Adrenal gland (tissue), 19 donors: ENCODE measurements at places on chromosomes 4 and X. TPM values are rescaled to one million over a fixed set of nuclear protein-coding genes. Genes with fewer than 3 reads are reported as not detected.

DNA sequence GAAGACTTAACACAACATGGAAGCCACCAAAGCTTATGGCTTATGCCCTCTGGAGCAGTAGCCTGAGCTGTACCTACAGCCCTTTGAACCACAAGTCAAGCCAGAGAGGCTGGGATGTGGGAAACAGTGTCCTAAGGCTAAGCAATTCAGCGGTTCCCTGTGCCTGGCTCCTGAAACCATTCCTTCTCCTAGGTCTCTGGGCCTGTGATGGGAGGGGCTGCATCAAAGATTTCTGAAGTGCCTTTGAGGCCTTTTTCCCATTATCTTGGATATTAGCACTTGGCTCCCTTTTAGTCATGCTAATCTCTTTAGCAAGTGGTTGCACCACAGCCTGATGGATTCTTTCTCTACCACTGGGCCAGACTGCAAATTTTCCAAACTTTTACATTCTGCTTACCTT lies 140.5 kb upstream of the NUDT10 start:
- no peak for DNase-seq

GRCh38 chrX:20454117-20454516 lies 187.4 kb upstream of the RPS6KA3 start:
- DNase-seq: no peak

GRCh38 chr4:166422475-166422874 lies 549.4 kb downstream of the TLL1 start:
- DNase-seq: no peak

GRCh38 chr4:36702245-36702644 lies 420.8 kb downstream of the DTHD1 start:
- no peak for DNase-seq

DNA sequence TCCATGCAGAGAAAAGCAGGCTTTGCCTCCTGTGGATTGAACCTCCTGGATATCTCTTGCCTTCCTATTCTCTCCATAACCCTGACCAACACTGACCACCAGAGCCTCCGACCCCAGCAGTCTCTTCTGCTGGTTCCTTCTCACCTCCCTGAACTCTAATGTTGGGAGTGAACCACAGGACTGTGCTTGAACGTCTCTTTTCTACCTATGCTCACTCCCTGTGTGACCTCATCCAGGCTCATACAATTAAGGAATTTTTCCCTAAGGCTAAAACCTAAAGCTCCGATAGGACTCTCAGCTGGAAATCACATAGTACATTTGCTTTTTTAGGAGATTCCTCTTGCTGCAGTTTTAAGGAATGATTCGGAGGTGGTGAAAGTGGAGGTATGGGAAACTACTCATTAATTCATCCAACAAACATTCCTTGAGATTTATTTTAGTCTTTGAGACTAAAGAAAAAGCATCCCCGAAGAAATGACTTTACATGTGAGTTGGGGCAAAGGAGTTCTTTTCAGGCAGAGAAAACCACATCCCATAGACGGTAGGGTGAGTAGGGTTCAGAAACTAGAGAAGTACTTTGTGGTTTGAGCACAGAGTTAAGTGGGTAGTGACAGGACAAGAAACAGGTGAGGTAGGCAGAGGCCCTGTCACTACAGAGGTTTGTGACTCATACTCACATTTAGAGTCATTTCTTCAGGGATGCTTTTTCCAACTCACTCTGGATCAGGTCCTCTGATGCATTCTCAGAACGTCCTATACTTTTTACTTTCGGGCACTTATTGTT lies 30.8 kb downstream of the NDNF start:
- no peak for DNase-seq

- DNase-seq: no peak
These were observed 83.8 kb upstream of the CLCN4 start for GRCh38 chrX:10072786-10073568.

DNA sequence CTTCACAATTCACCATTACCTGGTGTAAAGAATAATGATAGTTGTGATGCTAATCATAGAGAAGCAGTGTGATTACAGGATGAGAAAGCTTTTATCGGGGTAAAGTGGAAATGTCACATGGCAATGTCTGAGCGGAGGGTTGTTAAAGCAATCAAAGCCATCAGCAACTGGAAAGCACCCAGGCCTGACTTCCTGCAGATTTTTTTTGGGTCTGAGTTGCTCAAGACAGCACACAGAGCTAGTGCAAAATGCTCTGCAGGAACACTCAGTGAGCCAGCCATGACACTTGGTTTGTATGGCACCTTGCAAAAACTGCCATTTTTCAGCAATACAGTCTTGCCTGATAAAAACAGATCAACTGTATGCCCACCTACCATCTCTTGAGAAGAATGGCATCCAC lies 152.9 kb downstream of the COL4A6 start:
- DNase-seq: no peak

Gene GAGE1
- not detected for total RNA-seq
